A172 (cell line): ENCODE measurements at places on chromosomes 5 and 9. TPM values are rescaled to one million over a fixed set of nuclear protein-coding genes. Genes with fewer than 3 reads are reported as not detected.

Gene RNF183
- not detected in 2 replicates for total RNA-seq

Gene MAP1B
- total RNA-seq, result 98.8 and 137 TPM in 2 replicates

Gene GCNT4
- 0.05 and 0.19 TPM in 2 replicates for total RNA-seq

Gene MYOT
- not detected in 2 replicates for total RNA-seq

Gene PTPA
- 150 and 174 TPM in 2 replicates for total RNA-seq

Gene ANKRD34B
- not detected in 2 replicates for total RNA-seq

Gene COL5A1
- total RNA-seq, result 185 and 205 TPM in 2 replicates

Gene BHMT2
- total RNA-seq, result not detected in 2 replicates

Gene PALM2AKAP2
- total RNA-seq, result 0.98 and 6.9 TPM in 2 replicates

DNA sequence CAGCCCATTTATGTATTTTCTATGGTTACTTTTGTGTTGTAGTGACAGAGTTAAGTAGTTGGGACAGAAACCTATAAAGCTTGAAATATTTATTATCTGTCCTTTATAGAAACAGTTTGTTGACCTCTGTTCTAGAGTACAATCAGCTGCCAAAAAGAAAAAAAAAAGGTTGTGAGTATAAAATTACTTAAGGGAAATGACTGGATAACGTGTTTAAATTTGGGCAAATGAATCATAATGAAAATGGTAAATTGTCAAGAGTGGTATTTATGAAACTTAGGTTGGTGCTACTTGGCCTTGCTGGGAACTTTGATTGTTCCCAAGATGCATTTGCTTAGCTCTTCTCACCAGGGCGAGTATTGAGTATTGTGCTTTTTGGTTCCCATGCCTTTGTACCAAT, 70.2 kb upstream of the IL6ST start:
- no peak for DNase-seq

GRCh38 chr9:136980669-136981478, 1.9 kb upstream of the LCNL1 start:
- no peak for DNase-seq

DNA sequence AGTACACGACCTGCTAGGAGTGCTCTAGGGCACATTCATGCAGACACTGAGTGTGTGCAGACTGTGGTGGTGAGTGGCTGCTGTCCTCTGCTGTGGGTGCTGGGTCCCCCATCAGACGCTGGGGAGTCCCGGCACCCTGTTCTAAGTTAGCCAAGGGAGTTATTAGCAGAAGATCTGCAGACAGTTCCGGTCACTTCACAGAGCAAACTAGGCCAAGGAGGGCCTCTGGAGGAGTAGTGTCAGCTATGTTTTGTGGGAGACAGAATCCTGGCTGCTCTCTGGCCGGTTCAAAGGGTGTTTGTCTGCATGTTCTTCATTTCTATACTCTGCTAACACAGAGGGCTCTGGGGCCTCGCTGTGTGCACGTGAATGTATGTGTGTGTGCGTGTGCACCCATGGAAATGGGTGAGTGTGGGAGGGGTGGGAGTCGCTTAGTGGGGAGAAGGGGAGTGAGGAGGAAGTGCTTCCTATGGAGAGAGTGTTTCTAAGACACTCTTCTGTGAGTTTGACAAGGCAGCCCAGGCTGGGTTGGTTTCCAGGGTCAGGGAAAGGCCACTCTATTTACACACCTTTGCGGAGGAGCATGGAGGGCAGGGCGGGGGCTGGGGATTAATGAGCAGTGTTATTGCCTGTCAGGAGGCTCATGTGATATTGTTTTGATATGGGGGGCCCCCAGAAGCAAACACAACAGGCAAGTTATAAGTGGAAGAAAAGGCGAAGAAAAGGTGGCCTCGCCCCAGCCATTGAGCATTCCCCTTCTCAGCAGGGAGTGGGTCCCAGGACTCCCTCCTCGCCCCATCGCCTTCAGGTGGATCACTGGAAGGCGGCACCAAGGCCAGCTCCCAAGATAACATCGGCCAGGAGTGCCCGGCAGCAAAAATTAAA, 68.9 kb downstream of the MACROH2A1 start:
- no peak for DNase-seq

DNA sequence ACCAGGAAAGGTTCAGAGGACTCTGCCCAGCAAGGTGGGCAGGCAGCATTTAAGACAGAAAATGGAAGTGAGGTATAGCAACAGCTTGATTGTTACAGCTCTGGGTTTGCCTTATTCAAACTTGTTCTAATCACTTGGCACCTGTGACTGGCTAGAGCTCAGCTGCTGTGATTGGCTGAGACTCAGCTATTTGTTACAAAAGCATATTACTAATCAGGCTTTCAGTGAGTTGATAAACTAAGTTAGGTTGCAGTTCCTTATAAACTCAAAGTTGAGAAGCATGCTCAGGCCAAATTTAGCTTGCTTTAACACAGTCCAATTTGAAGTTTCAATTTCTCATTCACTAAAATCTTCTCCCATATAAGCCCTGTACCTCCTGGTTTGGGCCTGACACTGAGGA, 56.3 kb downstream of the GDA start:
- no peak for DNase-seq

DNA sequence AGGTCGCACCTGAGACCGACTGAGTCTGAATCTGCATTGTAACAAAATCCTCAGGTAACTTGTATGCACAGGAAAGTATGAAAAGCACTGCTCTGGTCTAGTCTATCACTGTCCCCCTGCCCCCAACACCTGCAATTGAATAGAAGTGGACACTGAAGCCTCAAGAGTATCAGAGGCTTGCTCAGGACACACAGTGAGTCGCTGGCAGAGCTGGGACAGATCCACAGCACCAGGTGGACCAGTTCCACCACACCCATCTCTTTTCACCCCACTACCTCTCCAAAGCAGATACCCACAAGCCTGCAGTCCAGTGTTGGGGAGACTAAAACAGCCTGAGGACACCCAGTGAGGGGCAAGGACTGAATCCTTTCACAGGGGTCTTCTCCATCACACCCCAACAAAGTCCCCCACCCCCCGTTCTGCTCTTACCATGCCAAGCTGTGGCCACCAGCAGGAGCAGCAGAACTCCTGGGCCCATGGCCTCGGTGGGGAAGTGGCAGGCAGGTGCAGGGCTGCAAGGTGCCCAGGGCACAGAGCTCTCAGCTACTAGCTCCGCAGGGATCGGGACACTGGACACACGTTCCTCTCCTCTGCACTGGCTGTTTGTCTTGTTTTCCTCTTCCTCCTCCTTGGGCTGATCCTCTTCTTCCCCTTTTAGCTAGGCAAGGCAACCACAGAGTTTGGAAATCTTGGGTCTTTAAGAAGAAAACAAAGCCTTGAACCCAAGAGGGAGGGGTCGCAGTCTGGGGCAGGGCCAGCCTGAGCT, at the start of gene CSF1R:
CSF1R (minus strand) TSS at position 605 of the 766 bp plus-strand sequence; CDS start at position 478, 127 bp downstream.
- no peak for DNase-seq

GRCh38 chr5:178490935-178491652, 99.1 kb downstream of the COL23A1 start:
- DNase-seq, result no peak

- DNase-seq, result no peak
Observed at GRCh38 chr5:129098488-129099183, 4.1 kb downstream of the ISOC1 start.

DNA sequence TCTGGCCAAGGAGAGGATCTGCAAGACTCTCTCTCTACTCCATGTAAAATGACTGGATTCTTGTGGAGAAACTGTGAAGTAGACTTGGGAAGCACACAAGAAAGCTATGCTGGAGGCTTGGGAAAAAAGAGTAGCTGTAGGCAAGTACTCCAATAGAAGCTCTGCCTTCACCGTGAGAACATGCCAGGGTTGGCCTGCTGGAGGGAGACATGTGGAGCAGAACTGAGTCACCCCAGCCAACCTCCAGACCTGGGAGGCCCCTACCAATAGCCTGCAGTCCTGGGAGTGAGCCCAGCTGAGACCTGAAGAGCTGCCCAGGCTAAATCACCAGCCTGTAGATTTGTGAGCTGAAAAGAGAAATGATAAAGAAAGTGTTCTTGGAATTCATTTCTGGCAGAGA, 66.6 kb downstream of the DEPDC1B start:
- no peak for DNase-seq

DNA sequence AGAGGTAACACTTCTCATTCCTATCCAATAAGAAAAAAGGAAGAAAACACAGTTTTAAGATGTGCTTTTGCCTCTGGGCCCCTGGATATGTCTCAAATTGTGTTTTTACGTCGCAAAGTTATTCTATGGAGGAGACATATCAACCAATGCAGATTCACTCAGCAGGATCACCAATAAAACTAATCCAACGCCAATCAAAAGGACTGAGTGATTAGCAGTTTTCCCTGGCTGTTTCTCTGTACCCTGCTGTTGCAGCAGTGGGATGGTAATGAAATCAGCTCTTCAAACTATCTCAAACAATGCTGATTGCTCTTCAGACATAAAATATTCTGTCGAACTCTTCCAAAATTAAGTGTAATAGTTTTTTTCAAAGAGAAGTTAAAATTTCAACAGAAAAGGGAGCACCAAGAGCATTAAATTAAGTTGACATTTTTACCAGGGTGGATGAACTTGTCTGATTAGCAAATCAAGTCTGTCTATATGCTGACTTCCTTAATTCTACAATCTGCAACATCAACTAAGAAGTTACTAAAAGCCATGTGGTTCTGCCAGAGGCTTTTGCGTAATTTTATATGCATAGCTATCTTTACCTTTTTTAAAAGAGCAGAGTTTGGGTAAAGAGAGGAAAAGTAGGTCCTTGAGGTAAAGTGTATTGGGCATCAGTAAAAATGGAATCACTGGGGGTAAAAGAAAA, 9.7 kb upstream of the HK3 start:
- DNase-seq, result no peak

GRCh38 chr9:122141671-122142070, 17.9 kb downstream of the NDUFA8 start:
- no peak for DNase-seq

- DNase-seq, result no peak
Observed at GRCh38 chr9:94827584-94828304, 101.2 kb downstream of the AOPEP start.

DNA sequence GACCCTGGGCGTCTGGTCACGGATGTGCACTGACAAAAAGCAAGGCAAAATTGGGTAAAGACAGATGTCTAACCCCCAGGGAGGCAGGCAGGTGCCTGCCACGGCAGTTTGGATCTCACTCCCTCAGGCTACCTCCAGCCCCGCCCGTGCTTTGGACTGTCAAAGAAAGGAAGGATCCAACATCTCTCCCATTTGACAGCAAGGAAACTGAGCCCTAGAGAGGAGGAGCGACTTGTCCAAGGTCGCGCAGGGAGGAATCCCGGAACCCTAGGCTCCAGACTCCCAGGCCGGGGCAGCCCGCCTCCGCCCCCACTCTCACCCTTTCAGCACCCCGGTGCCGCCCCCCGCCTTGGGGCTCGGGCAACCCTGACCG, 376 bp downstream of the GOLGA1 start:
- no peak for DNase-seq

GRCh38 chr9:1276474-1276873, 226.3 kb downstream of the DMRT2 start:
- no peak for DNase-seq

DNA sequence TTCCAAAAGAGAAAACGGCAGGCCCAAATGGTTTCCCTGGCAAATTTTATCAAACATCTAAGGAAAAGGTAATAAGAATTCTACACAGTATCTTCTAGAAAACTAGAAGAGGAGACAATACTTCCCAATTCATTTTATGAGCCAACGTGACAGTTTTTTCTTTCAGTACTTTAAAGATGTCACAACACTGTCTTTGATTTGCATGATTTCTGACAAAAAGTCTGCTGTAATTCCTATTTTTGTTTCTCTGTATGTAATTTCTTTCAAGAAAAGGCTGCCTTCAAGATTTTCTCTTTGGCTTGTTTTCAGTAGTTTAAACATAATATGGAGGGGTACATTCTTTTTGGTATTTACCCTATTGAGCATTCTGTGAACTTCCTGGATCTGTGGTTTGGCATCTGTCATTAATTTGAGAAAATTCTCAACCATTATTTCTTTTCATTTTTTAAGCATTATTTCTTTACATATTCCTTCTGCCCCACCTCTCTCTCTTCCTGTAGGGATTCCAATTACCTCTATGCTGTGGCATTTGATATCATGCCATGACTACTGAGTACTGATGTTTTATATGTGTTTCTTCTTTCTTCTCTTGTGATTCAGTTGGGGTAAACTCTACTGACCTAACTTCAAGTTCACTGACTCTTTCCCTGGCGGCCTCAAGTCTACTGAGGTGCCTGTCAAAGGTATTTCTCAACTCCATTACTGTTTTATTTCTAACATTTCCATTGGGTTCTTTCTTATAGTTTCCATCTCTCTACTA, 32.2 kb downstream of the ANKS6 start:
- no peak for DNase-seq

- DNase-seq, result no peak
Observed at GRCh38 chr5:128772356-128772755, 192.9 kb upstream of the SLC27A6 start.

DNA sequence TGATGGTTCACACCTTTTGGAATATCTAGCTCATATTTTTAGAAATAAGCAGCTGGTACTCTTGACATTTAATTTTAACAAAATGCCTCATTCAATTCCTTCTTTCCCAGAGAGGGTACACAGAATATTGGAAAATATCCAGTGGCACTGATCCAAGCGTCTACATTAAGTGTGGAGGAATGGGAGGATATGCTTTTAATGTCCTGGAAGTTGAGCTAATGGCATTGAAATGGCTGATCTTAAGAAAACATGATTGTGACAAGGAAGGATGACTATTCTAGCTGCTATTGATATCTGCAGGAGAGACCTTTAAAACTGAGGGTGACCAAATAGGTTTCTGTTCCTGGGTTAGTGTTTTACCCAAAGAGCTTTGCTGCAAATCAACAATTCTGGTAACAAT, 30.0 kb downstream of the ZNF366 start:
- DNase-seq, result no peak

- no peak for DNase-seq
Observed at GRCh38 chr9:79154806-79155205, 417.0 kb upstream of the TLE4 start.

- DNase-seq, result no peak
Observed at GRCh38 chr9:116716438-116716837, 29.3 kb downstream of the TRIM32 start.

DNA sequence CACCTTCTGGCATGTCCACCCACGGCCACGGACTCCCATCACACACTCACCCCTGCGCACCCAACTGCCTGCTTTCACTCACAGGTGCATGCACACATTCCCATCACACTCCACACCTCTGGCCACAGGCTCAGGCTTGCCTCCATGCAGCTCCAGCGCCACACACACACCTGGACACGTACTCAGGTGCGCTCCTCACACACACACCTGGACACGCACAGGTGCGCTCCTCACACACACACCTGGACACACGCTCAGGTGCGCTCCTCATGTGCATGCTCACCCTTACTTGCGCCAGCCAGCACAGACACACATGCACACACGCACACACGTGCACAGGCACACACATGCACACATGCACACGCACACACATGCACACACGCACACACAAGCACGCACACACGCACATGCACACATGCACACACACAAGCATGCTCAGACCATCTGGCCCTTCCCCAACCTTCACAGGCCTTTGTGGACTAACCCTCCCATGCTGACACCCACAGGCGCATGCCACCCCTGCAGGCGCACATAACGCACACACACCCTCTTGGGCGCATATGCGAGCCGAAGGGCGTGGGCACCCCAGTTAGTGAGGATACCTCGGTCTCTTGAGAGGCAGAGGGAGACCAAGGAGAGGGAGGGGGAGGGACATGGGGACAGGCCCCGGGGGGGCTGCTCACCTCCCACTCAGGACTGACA, 8.3 kb downstream of the GRIN1 start:
- DNase-seq, result no peak
